ENCODE measurements at places on chromosomes 12 and 14.

DNA sequence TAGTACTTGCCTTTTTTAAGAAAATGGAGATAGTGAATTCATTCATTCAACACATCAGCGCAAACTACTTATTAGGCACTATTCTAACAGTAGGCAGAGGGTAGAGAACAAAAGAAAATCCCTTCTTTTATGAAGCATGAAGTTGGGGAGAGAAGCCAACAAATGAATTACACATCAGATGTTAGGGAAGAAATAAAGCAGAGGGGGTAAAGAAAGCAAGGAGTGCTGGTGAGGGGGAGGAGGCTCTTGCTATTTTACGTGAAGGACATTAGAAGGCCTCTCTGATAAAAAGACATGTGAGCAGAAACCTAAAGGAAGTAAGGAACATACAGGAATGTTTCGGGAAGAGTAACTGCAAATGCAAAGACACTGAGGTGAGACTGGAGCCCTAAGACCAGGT lies 22.2 kb downstream of the TFCP2 start:
- no peak for DNase-seq

- no peak for DNase-seq
Measured at GRCh38 chr14:25696176-25696575, 646.2 kb upstream of the STXBP6 start.

- no peak for DNase-seq
Measured at GRCh38 chr12:39392154-39392925, 50.6 kb downstream of the KIF21A start.

DNA sequence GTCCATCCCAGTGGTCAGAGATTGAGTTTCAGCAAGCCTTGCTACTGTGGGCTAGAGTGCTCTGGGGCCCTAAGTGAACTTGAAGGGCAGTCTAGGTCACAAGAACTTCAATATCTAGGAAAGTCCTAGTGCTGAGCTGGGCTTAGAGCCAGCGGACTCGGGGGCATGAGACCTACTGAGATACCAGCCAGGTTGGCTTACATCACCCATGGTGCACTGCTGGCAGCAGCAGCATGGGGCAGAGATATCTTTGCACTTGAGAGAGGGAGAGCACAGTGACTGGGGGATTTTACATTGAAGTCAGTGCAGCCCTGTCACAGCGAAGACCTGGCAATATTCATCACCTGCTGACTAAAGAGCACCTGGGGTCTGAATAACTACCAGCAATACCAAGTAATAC lies 158.3 kb upstream of the PRKD1 start:
- DNase-seq, result no peak

GRCh38 chr12:13595536-13596443 lies 385.6 kb downstream of the GRIN2B start:
- no peak for DNase-seq

DNA sequence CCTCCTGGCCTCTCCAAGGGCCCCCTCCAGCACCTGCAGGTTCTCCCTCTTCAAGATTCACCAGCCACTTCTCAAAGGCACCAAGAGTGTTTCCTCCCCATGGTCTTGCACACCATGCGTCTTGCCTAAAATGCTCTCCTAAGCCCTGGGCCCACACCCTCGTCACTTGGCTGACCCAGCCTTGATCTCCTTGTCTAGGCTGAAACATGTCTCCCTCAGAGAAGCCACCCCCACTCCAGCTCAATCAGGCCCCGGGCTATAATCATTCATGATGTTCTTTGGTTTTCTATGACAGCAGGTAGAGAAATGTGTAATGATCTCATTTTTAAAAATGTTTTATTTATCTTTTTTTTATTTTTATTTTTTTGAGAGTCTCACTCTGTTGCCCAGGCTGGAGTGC lies 88.1 kb downstream of the EFCAB11 start:
- no peak for DNase-seq

- no peak for DNase-seq
Measured at GRCh38 chr14:101026341-101026740, 122.8 kb upstream of the RTL1 start.

DNA sequence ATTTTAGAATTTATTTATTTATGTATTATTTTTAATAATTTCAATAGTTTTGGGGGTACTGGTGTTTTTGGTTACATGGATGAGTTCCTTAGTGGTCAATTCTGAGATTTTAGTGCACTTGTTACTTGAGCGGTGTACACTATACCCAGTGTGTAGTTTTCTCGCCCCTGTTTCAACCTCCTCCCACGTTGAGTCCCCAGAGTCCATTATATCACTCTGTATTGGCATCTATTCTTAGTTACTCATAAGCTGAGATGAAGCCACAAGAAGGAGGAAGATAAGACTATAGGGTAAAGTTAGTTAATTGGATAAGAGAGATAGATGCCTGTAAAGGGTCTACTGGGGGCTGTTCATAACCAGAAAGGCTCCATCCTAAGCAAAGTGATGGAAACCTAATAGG lies 4.0 kb downstream of the C1S start:
- DNase-seq, result no peak

DNA sequence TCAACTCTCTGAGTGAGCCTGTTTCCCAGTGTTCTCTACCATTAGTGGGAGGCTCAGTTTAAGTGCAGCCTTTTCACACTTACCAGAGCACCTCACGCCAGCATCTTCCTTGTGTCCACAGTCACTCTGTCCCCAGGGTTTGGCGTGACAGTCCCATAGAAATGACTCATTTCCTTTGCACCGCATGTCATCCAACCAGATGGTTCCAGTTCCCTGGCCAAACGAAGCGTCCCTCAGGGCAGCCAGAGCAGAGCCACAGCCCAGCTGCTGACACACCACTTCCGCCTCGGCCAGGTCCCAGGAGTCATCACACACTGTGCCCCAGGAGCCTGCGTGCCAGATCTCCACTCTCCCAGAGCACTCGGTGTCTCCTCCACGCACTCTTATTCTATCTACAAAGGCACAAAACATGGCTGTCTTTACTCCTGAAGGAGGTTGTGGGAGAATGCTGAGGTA lies 65.4 kb downstream of the ACSM4 start:
- no peak for DNase-seq

DNA sequence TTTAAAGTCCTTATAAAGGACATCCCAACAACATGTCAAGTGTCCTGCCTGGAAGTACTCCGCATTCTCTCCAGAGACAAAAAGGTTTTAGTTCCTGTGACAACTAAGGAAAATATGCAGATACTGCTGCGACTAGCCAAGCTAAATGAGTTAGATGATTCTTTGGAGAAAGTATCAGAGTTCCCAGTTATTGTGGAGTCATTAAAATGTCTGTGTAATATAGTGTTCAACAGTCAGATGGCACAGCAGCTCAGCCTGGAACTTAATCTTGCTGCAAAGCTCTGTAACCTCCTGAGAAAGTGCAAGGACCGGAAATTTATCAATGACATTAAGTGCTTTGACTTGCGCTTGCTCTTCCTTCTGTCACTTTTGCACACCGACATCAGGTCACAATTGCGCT lies 40.2 kb downstream of the RIC8B start:
- DNase-seq, result no peak

- no peak for DNase-seq
Measured at GRCh38 chr12:67515679-67516340, 132.7 kb upstream of the DYRK2 start.

- DNase-seq, result peak; percentile 64
Measured at GRCh38 chr12:123973552-123974341, 732 bp downstream of the ZNF664 start.

- no peak for DNase-seq
Measured at GRCh38 chr12:31872831-31873604, 86.2 kb upstream of the RESF1 start.

DNA sequence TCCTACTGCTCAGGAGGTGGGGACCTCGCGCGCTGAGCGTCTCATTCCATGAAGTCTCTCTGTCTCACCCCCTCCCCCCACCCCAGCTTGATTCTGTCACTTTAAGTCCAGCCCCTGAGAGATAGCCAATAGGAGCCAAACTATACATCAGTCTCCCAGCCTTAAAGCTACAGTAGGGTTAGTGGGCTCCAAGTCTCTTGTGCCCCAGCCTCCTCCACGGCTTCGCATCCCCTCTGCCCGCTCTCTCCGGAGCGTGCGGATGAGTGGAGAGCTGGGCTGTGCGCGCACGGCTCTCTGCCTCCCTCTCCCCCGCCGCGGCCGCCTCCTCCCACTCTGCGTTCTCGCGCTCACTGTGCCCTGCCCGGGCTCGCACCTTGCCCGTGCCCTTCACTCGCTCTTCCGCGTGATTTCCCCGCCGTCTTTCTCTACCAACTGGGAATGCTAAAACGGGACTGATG lies at the start of gene ESRRB:
TSS of gene ESRRB (plus strand) at position 191 of the 458 bp plus-strand sequence. CDS start at position 456, 265 bp downstream.
- no peak for DNase-seq

DNA sequence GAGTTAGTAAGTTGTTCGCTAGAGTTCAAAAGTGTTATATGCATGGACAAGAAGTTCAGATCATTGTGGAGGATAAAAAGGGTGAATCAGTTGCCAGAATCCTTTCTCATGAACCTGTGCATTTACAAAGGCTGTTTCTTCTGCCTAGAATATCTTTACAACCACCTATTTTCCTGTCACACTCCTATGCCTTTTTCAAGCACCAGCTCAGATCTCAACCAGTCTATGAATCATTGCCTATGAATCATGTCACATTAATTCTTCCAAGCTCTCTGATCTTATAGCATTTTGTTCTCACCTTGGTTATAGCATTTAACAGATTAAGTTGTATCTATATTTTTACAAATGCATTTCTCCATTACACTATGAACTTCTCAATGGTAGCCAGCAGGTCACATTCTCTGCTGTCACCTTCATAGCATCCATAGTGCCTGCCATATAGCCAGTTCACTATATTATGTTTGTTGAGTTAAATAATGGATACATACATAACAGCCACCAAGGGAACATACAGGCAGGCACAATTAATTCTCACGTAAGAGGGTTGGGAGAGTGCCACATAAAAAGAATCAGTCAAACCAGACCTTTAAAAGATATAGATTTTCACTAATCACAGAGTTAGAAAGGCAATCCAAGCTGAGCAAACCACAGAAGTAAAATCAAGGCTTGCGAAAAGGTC lies 573.0 kb downstream of the FOXG1 start:
- DNase-seq, result no peak

GRCh38 chr12:123591702-123592481 lies 7.5 kb downstream of the TMED2 start:
- no peak for DNase-seq

DNA sequence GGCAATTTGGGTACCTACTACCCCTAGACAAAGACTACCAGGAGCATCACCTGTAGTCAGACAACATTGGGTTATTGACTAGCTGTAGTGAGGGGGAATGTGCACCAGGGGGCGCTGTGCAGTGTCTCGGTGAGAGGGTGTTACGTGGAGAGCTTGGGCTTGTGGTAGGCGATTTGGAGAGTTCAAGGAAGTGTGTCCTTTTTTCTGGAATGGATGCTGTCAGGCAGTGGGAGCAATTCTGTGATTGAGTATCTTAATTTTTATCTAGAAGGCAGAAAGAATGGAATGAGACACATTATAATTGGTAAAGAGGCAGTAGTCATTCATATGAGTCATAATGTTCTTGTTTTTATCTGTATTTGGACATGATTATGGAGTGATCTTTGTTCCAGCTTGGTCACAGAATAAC lies 187.7 kb downstream of the GALC start:
- DNase-seq, result peak; percentile 53

DNA sequence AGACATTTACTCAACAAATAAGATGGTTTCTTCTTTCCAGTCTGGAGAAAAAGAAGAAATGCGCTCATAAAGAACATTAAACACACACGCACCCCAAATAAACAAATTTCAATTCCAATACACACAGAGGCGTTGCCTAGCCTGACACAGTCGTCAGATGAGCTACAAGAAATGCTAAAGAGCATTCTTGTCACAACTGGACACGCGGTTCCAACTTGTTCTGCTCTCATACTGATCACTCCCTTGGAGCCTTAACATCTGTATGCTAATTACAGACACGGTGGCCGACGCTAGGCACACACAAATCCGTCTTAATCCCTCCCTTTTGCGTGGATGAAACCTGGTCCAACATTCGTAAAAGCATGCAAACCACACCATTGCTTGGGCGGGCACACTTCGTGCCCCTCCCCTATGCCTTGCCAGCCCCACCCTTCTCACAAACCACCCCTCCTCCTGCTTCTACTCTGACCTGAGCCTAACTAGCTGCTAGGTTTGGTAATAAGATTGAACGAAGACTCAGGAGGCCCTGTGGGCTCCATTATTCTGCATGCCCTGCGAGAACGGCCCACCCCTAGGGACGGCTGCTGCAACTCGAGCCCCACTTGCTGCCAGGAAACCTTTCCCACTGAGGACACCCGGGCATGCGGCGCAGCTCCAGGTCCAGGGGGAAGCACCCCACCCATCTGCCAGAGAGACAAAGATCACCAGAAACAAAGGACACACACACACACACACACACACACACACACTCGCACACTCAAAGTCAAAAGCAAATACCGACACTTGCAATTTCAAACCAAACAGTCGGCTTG lies 1.2 kb downstream of the KCNK10 start:
- no peak for DNase-seq

GRCh38 chr12:32569259-32569658 lies 109.8 kb upstream of the DNM1L start:
- no peak for DNase-seq

GRCh38 chr14:94768521-94769390 lies 1.2 kb downstream of the GSC start:
- DNase-seq, result no peak

DNA sequence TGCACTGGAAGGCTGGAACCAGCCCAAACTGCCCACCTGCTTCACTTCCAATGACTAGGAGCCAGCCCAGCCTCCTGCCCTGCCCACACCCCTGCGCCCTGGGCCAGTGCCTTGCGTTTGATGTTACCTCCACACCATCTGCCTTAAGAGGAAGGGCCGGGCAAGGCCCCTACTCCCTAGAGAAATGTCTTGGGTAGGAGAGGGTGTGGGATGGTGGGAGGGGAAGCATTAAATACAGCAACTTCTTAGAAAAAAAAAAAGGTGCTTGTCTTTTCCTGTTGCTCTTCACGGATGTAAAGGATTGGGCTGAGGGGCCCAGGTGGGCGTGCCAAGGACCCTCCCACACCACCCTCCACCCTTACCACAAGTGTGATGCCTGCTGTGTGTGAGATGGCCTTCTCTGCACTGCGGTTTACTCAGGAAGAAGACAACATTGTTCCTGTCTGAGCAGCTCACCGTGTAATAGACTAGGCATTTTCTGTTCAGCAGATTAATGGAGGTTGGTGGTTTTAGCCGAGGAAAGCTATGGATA lies 99.9 kb downstream of the NINJ2 start:
- DNase-seq, result no peak

- DNase-seq, result no peak
Measured at GRCh38 chr12:5026342-5026938, 17.2 kb upstream of the KCNA5 start.

DNA sequence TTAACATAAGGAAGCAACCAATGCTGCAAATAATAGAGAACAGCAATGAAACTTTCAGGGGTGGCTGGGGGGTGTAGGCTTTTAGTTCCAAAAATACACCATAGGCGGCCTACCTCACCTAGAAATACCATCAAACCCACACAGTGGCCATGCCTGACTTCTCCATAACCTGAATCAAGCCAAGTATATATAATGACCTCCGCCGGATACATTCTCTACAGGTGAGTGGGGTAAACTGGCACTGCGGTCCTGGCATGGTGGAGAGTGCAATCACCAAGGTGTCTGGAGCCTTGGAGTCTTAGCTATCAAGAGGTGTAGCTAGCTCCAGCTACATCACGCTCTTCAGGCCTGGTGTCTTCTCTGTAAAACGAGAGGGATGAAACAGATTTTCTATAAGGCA lies 1.2 kb downstream of the ZBTB25 start:
- no peak for DNase-seq
